DMS 273 treated with DMSO at 0.1 percent for 48 hours (cell line): ENCODE measurements at places on chromosomes 4 and X.

DNA sequence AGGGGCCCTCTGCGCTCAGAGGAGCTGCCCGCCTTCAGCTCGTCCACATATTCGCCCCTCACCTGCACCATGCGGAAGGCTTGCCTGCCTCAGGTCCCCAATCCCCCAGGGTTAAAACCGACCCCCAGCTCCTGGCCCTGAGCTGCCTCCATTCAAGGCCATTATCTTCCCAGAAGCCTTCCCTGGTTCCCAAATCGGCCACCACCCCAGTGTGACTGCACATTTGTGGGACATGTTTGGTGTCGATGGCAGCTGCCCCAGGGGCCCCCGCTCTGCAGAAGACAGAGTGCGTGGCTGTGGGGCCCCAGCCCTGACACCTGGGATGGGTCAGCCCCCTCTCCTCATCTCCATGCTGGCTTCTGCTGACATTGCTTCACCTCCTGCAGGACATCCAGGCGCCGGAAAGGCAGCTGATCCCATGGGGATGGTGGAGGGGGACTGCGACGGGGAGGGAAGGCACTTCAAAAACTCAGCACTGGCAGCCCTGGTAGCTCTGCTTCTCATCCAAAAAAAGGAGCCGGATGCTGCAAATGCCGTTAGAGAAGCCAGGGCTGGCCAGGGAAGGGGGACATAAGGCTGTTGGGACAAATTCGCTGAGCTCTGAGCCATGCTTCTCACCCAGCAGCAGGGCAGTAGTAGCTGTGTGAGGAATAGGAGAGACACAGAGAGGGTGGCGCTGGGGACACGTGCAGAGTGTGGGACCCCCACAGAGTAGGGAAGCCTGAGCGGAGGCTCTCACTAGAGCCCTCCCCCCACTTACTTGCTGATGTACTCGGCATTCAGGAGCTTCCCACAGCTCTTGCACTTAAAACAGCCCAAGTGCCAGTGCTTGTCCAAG is 78.5 kb downstream of the ABLIM2 start:
- DNase-seq = no peak

DNA sequence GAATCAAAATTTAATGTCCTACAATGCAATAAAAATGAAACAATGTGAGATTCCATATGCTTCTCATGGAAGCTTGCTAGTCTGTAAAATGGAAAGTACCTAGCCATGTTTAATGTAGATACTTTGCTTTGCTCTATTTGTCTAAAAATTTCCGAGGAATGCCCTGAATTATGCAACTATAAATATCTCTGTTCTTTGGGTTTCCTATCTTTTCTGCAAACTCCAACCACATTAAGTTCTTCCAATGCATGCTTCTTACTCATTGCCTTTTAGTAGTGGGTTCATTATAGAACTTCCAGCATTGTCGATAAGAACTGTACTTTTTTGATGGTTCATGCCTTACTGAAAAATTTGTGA is 178.3 kb downstream of the RASL11B start:
- DNase-seq = no peak

DNA sequence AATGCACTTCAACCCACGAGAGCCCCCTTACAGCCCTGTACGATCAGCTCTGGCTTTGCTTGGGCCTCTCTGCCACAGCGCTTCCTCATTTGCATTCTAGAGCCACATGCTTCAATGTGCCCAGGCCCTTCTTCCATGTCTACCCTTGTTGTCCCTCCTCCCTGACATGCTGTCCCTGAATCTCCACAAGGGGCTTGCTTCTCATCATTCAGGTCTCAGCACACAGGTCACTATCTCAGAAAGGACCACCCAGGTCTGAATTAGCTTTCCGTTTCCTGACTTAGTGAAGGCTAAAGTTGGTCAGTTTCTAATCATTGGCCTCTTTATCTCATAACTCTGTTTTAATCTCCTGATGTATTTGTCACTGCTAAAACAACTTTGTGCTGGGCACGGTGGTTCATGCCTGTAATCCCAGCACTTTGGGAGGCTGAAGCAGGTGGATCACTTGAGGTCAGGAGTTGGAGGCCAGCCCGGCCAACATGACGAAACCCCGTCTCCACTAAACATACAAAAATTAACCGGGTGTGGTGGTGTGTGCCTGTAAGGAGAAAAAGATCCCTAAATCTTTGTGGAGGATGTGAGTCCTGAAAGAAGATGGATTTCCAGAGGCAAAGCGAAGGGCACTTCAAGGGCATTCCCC is 17.9 kb upstream of the SLC34A2 start:
- DNase-seq = no peak

DNA sequence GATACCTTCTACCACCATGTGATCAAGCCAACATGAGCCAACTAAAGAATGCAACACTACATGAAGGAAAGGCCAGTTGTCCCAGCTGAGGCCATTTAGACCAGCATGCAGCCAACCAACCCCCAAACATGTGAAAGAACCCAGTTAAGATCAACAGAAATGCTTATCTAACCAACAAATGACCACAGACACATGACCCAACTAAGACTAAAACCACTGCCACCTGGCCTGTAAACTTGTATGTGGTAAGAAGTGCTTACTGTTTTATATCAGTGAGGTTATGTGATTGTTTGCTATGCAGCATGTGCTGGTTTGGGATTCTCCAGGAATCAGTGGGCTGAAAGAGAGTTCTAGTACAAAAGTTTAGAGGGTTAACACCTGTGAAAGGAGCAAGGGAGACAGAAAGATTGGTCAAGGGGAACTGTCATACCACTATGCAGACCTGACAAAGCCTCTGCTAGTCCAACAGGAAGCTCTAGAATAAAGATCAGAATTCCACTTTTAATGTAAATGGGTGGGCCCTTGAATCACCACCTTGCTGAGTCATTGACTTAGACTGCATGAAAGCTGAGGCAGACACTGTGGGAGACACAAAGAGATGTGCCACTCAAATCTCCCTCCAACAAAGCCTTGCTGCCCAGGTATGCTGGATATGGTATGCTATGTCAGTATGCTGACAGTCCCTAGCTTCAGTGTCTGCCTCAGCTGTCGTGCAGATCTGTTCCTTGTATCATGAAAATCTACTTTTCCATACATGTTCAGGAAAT is 6.1 kb upstream of the SH3D19 start:
- no peak for DNase-seq

- no peak for DNase-seq
These were observed 34.5 kb downstream of the RPS6KA6 start for GRCh38 chrX:84153538-84153937.

DNA sequence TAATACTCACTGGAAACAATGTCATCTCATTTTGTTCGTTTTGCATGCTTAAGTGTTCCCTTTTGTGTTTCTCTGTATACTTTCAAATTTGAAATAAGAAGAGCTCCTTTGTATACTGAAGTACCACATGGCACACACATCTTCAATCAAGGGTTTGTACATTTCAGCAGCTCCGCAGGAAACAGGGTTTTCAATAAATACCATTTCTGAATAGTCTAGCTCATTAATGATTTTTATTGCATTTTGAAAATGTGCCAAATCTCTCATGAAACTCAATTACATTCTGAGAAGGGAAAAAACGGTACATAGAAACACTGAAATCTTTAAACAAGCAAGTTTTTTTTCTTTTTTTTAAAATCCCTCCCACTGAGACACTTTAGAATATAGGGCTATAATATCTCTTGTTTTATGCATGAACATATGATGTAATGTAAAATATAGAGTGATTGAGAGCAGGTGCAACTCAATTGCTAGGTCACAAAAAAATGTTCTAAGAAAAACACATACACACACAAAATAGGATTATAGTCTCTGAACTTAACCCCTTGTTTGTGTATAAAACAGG is 914.2 kb upstream of the PCDH7 start:
- no peak for DNase-seq

DNA sequence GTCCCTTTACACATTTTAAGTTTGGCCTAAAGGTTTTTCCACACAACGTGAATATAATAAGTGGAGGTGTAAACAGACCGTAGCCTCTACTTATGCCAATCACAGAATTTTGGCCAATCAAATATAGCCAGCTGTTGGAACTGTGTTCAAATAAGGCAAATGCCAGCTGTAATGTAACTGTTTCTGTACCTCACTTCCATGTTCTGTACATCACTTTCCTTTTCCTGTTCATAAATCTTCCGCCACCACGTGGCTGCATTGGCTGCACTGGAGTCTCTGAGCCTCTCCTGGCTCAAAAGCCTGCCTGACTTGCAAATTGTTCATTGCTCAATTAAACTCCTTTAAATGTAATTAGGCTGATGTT is 105.1 kb upstream of the SMIM31 start:
- DNase-seq = no peak

- DNase-seq = no peak
These were observed 23.8 kb downstream of the SHROOM3 start for GRCh38 chr4:76458825-76459224.

DNA sequence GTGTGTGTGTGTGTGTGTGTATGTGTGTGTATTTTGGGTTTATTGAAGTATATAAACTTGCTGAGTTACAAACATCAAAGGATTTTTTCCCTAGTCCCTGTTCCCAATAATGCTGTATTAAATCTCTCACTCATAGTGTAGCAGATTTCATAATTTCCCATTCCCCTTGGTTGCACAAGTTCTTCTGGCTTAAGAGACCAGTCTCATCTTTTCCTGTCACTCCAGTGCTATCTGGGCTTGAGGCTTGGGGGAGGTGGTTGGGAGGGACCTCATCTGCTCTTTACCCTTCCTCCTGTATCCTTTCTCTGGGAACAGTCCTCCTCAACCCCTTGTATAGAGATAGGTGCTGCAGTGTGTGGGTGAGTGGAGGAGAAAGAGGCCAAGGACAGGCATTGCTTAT is 285.4 kb upstream of the BOD1L1 start:
- no peak for DNase-seq

GRCh38 chr4:164169591-164169990 is 584.3 kb upstream of the SMIM31 start:
- no peak for DNase-seq

GRCh38 chr4:69617083-69617694 is 22.3 kb downstream of the UGT2A2 start:
- DNase-seq = no peak

- DNase-seq = no peak
These were observed 71.9 kb upstream of the STX18 start for GRCh38 chr4:4613641-4614286.

DNA sequence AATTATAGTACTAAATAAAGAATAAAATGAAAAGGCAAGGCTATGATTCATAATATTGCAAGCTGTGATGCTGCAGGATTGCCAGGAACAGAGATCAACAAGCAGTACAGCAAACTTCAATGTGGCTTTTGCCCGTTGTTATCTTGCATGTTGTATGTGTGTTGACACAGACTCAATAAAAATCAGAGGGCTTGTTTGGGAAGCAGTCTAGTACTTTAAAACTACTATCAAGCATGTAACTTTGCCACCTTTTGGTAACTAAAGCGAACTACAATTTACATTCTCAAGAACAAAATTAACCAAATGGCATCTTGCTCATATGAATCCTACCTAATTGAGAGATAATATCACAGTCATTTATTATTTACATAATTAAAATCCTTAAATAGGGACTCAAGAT is 79.8 kb upstream of the GPM6A start:
- DNase-seq = no peak

DNA sequence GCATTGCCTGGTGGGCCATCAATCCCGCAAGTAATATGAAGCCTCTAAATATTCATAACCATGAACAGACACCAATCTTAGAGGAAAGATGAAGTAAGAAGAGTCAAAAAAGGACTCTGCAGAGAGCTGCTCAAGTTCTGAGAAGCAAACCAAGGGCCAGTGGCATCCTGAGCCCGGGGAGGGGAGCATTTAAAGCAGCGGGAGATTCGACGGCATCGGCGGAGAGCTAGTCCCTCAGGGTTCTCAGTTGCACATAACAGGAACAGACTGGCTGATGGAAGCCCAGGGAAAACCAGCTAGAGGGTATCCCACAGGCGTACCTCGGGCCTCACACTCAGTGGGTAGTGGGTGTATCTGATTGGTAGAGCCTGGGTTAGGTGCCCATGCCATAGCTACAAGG is 4.9 kb upstream of the PNMA6E start:
- DNase-seq = no peak

- DNase-seq = no peak
These were observed 64.9 kb downstream of the N4BP2 start for GRCh38 chr4:40121515-40121914.

GRCh38 chrX:134460862-134461220 is 876 bp downstream of the HPRT1 start:
- no peak for DNase-seq

GRCh38 chr4:177235026-177235425 is 74.6 kb upstream of the NEIL3 start:
- no peak for DNase-seq
